ENCODE measurements at places on chromosomes 11 and 22.

GRCh38 chr11:96215110-96215782, 127.7 kb downstream of the MAML2 start:
- DNase-seq, result no peak

GRCh38 chr11:1041936-1042608, 5.6 kb upstream of the MUC6 start:
- peak; percentile 38 for DNase-seq

GRCh38 chr22:38927033-38927781, 30.2 kb upstream of the APOBEC3A start:
- DNase-seq, result peak; percentile 80

GRCh38 chr11:14148653-14149273, 186.2 kb downstream of the SPON1 start:
- no peak for DNase-seq

DNA sequence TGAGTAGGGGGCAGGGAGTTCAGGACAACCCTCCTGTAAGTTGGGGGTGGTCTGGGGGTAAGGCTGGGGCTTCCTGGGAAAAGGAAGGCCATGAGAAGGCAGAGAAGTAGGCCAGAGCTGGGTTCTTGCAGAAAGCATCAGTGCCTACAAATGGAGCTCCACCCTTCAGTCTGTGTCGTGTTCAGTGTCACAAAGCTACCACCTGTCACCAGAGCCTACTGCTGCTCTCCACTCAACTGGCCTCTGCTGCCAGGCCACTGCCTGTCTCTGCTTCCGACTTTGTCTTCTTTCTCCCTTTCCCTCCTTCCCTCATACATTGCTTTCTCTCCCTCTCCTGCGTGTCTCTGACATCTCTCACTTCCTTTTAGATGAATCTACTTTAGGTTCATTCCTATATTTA, 3.4 kb upstream of the WBP2NL start:
- DNase-seq, result no peak

- DNase-seq, result no peak
Observed at GRCh38 chr22:20434773-20435172, 2.9 kb downstream of the SCARF2 start.

DNA sequence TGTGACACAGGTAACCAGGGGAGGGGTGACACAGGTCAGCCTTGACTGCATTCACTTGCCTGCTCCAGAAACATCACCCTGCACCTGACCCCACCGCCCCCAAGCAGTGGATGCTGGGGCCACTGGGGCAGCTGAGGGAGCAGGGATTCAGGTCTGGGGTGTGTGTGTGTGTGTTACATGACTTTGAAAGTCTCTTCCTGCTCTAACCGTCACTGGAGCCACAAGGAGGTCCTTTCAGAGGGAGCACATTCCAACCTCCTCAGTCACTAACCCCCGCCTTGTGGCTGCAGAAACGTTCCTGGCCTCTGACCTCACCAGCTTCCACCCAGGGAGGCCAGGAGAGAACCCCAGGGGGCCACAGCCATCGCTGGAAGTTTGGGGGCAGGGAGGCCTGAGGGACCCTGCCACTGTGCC, 2.9 kb upstream of the FOSL1 start:
- DNase-seq, result no peak

GRCh38 chr11:13480198-13480597, 15.6 kb downstream of the PTH start:
- DNase-seq, result no peak

DNA sequence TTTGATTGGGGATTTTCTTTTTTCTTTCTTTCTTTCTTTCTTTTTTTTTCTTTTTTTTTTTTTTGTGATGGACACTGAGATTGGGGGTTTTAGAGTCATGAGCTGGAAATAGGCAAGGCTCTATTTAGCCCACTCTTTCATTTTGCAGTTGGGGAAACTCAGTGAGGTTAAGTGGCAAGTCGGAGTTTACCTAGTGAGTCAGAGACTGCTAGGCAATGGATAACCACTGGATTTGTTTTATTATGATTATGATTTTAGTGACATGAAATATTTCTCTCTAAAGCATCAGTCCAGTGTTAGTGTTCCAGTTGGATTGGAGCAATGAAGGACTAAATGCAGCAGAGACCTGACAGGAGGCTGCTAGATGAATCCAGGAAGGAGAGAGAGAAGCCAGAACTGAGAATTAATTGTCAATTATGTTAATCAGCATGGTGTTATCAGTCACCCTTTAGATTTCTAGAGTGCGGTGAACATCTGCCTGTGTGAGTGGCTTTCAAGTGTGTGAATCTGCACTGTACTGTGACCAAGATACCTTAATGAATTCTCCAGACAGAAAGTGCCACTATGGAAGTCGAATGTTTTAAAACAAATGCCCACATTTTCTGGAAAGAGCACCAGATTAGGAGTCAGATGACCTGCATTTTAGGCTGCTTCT, 10.9 kb downstream of the BMAL1 start:
- DNase-seq, result no peak

DNA sequence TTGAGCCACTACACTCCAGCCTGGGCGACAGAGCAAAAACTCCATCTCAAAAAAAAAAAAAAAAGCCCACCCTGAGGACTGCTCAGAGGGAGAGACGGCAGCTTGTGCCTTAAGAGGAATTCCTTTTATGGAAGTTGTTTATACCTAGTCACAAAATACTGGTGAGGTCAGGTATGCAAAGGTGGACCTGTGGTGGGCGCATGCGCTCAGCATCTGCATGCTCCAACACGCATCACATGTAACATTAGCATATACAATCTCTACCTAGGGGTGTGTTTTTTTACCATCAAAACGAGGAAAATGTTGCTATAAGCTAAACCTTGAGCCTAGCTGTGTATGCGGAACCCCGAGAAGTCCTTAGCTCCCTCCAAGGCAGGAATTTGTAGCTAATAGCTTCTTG, 6.8 kb upstream of the SART1 start:
- no peak for DNase-seq

Data from BE2C (cell line).